ENCODE measurements at places on chromosomes 6 and 20.

DNA sequence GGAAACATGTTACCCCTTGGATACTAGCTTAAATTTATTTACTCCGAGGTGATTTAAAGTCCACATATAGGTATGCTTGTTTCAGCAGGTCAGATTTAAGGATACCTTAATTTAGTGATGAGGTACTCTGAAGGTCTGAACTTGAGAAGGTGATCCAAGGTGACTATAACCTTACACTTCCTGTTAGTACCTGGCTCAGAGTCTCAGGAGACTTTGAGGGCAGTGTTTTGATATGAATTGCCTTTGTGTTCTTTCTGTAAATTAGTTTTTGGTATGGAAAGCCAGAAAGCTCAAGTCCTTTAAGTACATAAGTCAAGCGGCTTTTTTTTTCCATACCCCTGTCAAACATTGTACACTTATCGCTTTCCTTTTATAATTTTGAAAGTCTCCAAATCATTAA lies 489.0 kb downstream of the CDKAL1 start:
- DNase-seq = no peak

DNA sequence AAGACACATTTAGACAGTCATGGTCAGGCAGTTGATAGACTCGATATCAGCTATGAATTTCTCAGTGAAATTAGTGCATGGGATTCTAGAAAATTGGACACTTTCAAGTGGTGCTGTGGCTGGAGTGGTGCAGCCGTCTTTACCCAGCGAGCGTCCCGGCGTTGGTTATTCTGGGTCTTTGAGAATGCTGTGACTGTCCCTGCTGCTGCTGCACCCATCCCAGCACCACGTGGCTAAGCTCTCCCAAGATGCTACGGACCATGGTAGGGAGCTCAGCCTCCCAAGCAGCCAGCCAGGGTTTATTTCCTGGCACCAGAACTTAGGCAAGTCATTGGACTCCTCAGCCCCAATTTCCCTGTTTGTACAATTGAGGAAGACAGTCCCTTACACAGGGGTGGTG lies 147.2 kb upstream of the RPS6KA2 start:
- DNase-seq = no peak

DNA sequence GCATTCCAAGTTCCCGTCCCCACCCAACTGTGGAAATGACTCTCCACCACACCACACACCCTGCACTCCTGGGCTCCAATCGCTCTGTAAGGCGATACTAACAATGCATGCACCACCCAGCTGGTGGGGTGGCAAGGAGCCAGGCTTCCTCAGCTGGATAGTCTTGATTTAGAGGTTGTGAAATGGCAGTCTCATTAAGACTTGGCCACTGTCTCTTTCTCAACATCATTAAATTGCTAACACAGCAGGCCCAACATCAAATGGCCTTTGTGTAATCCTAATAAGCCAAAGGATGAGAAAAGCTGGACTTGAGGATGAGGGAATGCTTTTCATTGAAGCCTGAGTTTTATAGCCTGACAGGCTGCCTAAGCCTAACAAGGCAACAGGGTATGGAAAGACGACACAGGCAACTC lies 223.7 kb downstream of the GMDS start:
- peak; percentile 36 for DNase-seq

DNA sequence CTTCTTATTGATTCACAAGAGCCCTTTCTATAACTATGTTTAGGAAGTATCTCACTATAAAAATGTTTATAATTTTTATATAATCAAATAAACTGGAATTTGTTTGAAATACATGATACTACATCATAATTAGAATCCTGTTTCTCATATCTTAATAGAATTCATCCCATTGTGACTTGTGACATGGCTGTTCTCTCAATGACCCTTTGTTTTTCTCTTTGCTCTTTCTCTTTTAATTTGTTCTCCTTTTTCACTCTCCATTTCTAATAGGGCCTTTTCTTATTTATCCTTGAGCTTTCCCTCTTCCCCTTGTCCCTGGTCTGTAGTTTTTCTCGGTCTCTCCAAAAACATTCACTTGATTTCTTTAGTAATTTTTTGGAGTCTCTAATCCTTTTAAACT lies 111.3 kb downstream of the ADGRB3 start:
- DNase-seq = no peak

GRCh38 chr6:130730600-130730999 lies 96.6 kb upstream of the SMLR1 start:
- no peak for DNase-seq

DNA sequence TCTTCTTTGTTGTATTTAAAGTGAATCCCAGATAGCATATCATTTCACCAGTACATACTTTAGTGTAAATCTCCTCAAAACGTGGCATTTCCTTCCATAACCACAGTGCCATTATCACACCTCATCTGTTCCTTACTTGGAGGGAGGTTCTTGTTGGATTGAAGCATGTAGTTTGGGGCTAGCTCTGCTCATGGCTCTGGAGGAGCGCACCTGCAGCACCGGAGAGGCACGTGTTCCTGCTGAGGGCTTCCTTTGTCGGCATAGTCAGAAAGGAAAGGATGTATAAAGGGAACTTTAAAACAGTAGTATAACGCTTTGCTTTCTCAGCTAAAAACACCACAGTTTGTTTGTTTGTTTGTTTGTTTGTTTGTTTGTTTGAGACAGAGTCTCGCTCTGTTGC lies 121.7 kb upstream of the TMEM181 start:
- no peak for DNase-seq

GRCh38 chr6:84825461-84825860 lies 61.1 kb upstream of the TBX18 start:
- no peak for DNase-seq

GRCh38 chr20:38315290-38315966 lies 11.5 kb downstream of the BPI start:
- peak; percentile 50 for DNase-seq

DNA sequence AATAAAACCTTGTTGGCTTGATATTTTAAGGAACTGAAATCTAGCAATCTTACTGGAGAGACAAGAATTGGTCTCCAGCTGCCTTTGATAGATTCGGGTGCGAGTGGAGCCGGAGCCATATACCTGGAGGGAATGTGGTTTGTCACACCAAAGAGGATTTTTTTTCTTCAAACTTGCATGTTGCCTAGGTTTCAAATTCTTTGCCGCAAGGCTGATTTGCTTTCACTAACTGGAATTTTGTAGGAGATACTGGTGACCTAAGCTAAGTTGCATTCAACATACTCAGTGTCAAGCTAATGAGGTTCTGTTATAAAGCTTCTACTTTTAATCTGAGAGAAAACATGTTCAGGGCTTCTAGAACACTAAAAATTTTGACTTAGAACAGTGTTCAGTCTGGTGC lies 39.7 kb upstream of the ASIP start:
- no peak for DNase-seq

GRCh38 chr6:24205020-24205492 lies 79.0 kb downstream of the NRSN1 start:
- no peak for DNase-seq

GRCh38 chr6:28785962-28786679 lies 137.7 kb downstream of the TRIM27 start:
- DNase-seq = no peak

GRCh38 chr6:69827276-69827893 lies 30.6 kb upstream of the LMBRD1 start:
- no peak for DNase-seq

DNA sequence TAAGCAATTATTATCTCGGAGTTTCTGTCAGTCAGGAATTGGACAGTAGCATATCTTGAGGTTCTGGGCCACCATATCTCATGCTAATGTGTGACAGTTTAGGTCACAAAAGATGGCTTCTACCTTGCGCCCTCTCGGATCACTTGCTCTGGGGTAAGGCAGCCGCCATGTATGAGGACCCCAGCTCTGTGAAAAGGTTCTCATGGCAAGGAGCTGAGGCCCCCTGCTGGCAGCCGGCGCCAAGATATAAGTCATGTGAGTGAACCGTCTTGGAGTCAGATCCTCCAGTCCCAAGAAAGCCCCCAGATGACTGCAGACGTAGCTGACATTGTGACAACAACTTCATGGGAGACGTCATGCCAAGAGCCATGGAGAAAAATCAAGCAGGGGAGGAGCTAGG lies 670.8 kb downstream of the KIF16B start:
- DNase-seq = no peak

DNA sequence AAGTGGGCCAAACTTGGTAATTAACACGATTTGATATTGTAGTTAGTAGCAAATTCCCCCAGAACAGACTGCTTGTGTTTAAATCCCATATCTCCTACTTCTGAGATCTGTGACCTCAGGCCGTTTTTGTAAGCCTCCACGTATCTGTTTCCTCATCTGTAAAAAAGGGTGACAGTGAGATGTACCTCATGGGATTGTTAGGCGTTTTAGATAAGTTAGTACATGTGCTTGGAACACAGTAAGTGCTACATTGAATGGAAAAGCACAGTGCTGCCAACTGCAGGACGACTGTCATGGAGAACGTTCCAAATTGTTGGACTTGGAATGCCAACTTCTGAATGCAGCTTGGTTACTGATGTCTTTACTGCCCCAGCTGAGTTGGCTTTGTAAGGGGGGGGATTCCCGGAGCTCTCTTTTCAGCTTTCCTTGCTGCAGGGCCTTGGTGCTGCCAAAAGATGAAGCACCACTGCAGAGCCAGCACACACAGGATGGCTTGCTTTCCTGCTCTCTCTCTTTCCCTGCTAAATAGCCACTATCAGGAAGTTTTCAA lies 108.6 kb downstream of the OPN5 start:
- DNase-seq = no peak

- DNase-seq = no peak
Observed at GRCh38 chr6:1739680-1740079, 130.0 kb downstream of the FOXC1 start.

- DNase-seq = no peak
Observed at GRCh38 chr6:22147921-22148776, 148.7 kb downstream of the PRL start.

GRCh38 chr6:13404228-13404891 lies 76.0 kb upstream of the TBC1D7 start:
- no peak for DNase-seq

GRCh38 chr20:44028003-44028730 lies 113.5 kb downstream of the TOX2 start:
- DNase-seq = no peak

DNA sequence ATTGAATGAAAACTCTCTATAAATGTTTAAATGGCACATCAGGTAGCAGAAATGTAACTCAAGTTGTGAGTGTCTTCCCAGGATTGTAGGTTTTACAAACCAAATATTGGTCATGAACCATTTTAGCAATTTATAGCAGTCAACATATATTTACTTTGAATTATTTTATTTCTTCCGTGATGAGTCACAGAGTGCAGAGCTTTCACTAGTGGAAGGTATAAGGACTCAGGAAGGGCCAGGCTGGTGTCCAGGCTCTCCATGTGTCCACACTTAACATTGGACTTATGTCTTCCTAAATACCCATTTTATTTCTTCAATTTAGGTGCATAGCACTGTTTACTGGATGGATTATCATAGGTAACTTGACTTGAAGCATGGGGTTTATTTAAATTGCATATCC lies 120.9 kb downstream of the OLIG3 start:
- no peak for DNase-seq

DNA sequence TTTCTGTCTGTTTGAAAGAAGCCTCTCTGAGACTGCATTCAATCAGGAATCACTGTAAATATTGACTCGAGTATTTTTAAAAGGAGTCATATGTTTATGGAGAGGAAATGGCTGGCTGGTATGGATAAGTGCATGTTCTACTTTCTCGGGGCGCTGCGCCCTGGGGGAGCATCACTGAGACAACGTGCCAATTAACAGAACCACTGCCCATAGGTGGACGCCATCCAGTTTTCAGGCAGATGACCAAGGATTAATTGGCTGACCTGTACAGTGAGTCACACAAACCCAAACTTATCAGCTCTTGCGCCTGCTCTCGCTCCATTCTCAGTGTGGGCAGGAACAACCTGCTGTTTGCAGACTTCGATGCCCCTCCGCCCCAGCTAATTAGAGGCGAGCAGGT lies 571.2 kb downstream of the QKI start:
- DNase-seq = no peak

DNA sequence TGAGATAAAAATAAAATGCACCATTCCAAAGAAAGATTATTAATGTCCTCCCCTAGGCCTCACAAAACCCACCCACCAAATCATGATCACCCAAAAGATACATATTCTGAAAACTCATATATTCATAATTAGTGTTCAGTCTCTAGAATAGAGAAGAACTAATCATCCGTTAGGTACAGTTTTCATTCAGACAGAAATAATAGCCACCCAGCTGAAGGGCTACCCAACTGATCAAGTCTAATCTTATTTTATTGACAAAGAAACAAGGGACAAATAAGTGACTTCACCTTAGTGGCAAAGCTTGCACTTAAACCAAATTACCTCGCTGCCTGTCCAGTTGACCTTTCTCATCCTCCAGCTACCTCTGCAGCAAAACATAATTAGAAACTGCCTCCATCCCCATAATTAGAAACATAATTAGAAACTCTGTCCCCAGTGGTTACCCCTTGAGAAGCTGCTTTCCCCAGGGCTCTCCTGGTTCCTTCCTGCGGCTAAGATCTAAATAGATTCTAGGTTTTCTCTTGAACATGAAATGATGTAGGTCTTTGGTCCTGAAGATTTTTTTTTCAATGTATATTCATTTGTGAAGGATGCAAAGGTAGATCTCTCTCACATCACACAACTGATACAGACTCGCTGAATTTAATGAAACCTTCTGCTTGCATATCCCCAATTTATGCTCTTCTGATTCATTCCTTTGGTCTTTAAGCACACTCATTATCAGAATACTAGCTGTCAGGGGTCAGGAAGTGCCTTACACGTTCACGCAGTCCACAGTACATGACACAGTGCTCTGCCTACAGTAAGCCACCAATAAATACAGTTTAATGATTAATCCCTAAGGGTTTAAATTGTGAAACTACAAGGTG lies 46.3 kb downstream of the HBS1L start:
- no peak for DNase-seq

GRCh38 chr20:59805786-59806577 lies 127.5 kb downstream of the SYCP2 start:
- DNase-seq = no peak

GRCh38 chr6:133131621-133132465 lies 109.3 kb upstream of the EYA4 start:
- no peak for DNase-seq

DNA sequence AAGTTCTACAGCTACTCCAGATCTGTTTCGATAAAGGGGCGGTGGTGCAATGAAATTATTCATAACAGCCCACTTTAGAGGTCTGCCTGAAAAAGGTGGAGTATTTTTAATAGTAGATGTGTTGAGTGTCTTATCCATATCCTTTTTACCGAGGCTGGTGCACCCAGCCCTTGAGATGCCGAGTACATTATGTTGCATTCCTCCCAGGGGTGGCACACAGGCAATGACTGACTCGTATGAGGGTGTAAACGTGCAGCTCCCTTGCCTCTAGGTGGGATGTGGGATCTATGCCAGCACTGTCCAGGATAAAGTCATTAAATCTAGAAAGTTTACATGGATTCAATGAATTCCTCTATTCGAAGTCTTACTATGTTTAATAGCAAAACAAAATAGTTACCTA lies 355.6 kb downstream of the PLCB1 start:
- no peak for DNase-seq

DNA sequence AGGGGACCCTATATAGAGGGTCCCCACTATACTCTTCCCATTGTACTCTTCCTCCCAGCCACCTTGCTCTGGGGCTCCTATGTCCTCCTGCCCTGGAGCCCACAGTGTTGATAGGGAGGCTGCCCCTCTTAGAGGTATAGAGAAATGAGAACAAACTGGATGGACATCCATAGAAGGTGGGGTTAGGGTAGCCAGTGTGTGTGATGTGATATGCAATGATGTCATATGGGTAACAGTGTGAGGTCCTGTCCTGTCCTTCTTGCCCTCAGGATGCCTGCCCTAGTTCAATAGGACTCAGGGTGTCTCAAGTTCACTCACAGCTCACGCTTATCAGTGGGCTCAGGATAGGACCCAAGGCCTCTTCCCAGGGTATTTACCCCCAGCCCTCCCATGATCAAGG lies 435 bp downstream of the PTCRA start:
- no peak for DNase-seq

- DNase-seq = no peak
Observed at GRCh38 chr6:94260765-94261164, 841.4 kb upstream of the EPHA7 start.
